Vagina (tissue), 2 donors: ENCODE measurements at places on chromosomes 6 and 20.

- no peak for DNase-seq
Observed at GRCh38 chr6:145017516-145017915, 717.8 kb downstream of the EPM2A start.

DNA sequence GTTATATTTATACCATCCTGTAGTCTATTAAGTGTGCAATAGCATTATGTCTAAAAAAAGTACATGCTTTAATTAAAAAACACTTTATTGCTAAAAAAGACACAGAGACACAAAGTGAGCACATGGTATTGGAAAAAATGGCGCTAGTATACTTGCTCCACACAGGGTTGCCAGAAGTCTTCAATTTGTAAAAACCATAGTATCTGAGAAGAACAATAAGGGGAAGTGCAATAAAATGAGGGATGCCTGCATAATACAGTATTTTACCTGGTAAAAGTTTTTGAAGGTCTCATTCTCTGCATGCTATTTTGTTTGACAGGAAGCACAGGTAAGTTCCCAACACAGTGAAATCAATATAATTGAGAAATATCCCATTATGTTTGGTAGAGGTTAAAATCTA is 1.6 kb downstream of the NOX3 start:
- DNase-seq = no peak

- DNase-seq = no peak
Observed at GRCh38 chr20:38671701-38672292, 52.5 kb upstream of the SLC32A1 start.

DNA sequence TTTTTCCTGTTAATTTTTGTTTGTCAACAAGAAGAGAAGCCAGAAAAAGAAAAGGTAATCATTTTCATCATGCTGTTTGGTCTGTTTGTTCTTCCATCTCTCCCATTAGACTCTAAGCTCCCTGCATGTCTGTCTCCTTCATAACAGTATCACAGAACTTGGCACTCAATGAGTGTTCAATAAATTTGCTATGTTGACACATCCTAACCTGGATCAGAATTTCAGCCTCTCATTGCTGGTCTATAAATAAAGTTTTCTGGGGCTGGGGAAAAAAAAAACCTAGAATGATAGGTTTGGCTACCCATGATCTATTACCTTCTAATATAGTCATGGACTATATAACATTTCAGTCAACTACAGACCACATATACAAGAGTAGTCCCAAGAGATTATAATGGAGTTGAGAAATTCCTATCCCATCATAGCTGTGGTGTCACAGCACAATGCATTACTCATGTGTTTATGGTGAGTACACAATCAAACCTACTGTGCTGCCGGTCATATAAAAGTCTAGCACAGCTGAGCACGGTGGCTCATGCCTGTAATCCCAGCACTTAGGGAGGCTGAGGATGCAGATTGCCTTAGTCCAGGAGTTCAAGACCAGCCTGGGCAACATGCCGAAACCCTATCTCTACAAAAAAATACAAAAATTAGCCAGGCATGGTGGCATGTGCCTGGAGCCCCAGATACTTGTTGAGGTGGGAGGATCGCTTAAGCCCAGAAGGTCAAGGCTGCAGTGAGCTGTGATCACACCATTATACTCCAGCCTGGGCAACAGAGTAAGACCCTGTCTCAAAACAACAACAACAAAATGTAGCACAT is 5.9 kb downstream of the NUDT3 start:
- DNase-seq = no peak

- no peak for DNase-seq
Observed at GRCh38 chr6:13406781-13407180, 78.4 kb upstream of the TBC1D7 start.

DNA sequence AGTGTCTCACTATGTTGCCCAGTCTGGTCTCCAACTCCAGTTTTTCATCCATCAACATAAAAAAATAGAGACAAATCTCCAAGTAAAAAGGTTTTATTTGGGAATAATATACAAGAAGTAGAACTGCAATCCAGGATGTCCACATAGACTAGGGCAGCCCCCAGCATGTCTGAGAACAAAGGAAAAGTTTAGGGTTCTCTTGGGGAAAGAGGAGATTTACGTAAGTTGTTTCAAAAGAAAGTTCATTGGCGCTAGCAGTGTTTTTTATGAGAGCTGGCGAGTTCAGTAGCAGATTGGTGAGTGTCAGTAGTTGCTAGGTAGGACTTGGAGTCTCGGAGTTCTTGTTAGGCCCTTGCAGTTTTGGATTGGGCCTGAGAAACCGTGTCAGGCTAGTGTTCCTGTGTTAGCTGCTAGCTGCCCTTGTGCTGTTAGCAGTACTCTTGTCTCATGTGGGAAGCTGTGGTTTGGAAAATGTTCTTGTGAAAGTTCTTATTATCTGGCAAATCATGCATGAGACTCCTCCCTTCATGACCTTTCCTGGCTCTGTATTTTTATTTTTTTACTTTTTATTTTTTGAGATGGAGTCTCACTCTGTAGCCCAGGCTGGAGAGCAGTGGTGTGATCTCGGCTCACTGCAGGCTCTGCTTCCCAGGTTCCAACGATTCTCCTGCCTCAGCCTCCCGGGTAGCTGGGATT is 24.7 kb downstream of the TTLL9 start:
- no peak for DNase-seq

DNA sequence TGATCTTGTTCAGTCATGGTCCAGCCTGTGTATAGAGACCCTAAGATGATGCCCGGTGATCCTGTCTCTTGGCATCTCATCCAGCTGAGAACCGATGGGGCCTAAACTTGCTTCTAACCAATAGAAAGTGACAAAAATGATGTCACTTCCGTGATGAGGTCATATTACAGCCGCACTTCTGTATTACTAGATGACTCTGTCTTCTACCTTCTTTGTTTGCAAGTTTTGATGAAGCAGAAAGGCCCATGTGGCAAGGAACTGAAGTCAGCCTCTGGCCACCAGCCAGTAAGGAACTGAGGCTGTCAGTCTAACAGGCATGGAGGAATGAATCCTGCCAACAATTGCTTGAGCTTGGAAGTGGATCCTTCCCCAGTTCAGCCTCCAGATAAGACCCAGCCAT is 32.8 kb upstream of the HLA-C start:
- DNase-seq = no peak

- no peak for DNase-seq
Observed at GRCh38 chr6:24245275-24245674, 112.6 kb downstream of the DCDC2 start.

DNA sequence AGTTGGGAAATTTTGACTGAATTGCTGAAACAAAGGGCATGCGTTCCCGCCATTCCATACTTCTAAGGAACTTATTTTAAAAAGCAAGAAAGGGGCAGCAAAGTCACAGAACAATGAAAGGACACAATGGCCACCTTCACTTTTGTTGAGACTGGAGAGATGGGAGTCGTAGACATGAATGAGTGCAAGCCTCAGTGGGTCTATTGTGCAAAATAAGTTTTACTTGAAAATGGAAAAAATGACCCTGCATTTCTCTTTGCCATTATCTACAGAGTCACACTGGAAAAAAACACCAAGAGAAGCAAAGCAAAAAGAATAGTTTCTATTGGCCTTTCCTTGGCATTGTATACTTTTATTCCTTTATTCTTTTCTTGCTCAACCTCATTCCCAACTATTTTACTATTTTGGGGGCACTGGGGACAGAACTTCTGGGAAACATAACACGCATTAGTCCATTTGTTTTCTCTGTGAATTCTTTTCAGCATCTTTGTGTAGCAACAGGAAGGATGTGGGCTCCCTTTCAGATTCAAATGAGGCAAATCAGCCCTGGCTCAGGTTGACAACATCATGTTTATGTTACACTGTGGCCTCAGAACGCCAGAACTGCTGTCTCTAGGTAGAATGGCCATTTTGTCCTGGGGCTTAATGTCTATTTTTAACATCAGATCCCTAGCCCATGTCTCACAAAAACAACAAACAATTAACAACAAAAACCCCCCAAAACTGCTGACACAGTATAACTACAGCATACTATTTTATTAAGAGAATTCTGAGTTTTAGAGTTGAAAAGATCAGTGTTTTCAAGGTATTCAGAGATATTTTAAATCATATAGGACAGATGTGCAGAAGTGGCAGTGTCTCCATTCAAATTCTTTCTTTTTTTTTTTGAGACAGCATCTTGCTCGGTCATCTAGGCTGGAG is 122.2 kb downstream of the FYN start:
- DNase-seq = no peak

DNA sequence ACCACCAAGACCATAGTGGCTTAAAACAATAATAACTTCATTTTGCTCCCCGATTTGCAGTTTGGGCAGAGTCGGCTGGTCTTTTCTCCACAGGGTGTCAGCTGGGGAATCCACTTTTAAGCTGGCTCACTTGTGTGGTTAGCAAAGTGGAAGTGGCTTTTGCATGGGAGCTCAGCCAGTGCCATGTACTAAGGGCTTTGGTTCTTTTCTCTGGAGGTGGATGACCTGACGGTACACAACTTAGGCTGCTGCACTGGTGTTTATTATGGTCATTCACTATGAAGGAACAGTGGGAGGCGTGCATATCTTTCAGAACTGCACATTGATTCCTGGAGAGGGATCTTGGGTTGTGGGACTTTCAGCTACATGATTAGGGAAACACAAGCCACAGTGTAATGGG is 141.0 kb downstream of the OR2B2 start:
- no peak for DNase-seq

- DNase-seq = no peak
Observed at GRCh38 chr6:2266031-2266795, 20.8 kb upstream of the GMDS start.

DNA sequence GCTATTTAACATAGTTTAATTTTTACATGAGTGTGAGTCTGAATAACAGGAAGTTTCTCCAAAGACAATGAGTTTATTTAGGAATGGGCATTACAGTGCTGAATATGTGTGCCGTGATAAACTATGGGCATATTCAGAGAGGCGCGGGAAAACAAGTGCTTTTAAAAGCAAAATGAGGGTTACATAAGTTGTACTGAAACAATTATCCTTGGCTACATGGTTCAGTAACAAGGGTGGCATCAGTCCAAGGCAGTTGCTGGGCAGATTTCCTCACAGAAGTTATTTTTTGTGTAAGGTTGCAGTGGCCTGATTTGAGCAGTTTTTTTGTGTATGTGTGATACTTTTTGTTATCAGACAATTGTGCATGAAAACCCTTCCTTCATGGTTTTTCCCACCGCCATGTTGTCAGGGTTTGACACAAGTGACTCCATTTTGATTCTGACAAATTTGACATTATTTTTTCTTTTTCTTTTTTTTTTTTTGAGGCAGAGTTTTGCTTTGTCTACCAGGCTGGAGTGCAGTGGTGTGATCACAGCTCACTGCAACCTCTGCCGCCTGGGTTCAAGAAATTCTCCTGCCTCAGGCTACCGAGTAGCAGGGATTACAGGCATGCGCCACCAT is 22.3 kb upstream of the PXDC1 start:
- no peak for DNase-seq

DNA sequence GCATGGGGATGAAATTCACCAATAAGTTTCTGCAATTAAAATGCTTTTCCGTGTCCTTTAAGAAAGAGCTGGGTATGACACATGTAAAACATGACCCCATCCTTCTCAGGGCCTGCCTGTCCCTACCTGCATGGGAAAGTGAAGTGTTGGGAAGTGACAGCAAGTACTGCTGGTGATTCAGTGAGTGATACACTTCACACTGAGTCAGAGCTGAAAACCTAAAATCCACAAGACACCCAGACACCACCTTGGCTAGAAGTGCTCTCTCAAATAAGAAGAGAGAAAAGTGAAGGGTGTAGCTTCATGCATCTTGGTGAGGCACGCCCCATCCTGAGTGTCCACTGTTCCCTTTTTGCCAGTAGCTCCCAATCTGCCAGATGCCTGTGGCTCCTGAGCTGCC is 3.3 kb downstream of the RAB22A start:
- DNase-seq = no peak

DNA sequence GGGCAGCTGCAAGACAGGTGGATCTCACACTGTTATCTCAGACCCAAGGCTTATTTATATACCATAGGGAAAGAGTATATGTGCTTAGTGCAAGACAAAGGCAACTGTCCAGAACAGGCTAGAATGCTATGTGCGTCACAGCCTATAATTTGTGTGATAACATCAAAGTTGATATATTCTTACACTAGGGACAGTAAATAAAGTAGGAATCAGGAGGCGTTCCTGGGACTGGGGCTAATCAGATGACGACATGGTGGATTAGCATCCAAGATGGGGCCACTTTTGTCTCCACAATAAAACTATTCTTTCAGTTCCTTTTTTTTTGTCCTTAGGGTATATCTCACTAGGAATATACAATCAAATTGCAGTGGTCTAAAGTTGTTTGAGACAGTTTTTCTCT is 54.9 kb upstream of the IER3 start:
- DNase-seq = no peak

DNA sequence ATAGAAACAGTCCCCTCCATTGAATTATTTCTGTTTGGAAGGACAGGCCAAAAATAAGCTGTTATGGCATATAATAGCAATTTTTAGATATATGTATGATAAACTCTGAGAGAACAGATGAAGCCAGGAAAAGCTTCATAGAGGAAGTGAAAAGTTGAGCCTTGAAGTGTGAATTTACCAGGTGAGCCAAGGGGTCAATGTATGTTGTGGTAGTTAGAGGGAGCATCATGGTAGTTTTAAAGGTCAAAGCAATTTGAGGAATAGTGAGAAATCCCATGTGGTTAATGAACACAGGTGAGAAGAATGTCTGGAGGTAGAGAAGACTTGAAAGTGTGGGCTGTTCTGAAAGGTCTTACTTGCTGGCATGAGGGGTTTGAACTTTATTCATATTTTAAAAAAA is 47.0 kb downstream of the COL19A1 start:
- no peak for DNase-seq

GRCh38 chr6:39836606-39837005 is 44.4 kb downstream of the DAAM2 start:
- no peak for DNase-seq

- DNase-seq = no peak
Observed at GRCh38 chr6:100289285-100289684, 175.4 kb downstream of the SIM1 start.

DNA sequence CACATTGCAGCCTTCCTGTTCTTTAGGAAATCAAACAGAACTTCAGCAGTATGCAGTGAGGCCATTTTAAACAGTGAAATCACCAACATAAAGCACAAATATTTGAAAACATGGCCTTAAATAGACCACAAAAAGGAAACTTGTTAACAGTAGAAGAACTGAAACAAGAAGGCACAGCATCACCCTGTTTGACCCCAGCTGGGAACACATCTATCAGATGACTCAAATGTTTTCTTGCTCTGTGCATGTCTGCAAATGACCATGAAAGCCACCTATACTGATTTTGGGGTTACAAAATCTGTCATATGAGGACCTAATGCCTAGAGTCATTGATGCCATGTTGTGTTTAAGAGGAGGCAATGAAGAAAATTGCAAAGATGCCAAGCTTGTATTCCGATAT is 123.8 kb upstream of the ADGRF1 start:
- no peak for DNase-seq

- DNase-seq = no peak
Observed at GRCh38 chr20:20368418-20369249, 730 bp downstream of the INSM1 start.

- no peak for DNase-seq
Observed at GRCh38 chr20:17572034-17572638, 2.3 kb downstream of the DSTN start.

GRCh38 chr20:63686492-63687321 is 9.7 kb upstream of the TNFRSF6B start:
- DNase-seq = no peak

GRCh38 chr20:59832406-59833363 is 100.8 kb downstream of the SYCP2 start:
- DNase-seq = no peak

- DNase-seq = no peak
Observed at GRCh38 chr6:115796829-115797228, 263.9 kb downstream of the FRK start.
